SK-N-DZ (cell line): ENCODE measurements at places on chromosomes 11 and 22.

DNA sequence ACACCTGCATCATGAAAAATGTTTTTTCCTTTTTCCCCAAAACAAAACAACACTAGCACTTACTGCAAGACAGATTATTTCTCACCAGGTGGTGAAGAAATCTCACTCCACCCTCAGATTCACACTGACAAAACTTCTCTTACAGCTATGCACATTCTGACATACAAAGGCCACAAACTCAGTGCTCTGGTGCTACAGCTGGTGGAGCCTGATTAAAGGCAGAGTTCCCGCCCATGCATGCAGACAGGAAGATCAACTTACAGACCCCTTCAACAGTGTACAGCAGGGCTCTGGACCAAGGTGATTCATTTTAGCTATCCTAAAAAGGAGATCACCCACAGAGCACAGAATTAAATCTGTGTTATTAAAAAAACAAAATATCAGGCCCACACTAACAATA is 112.6 kb downstream of the CADM1 start:
- peak; percentile 32 for DNase-seq

DNA sequence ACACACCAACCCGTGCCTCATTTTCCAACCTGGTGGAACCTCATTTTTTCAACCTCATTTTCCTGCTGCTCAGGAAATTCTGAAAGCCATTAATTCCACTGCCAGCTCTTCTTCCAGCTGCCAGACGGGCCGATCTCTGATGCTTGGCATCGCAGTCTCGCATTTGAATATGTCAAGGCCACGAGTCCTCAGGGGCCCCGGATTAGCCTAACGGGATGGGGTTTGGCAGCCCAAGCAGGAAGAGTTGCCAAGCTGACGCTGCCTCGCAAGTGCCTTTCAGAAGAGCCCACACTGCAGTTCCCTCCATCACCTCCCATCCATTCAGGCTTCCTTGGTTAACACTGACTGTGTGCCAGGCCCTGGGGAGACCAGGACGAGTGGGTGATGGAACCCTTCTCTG is 8.7 kb downstream of the RASD2 start:
- DNase-seq, result no peak

GRCh38 chr11:95778699-95779098 is 10.9 kb downstream of the FAM76B start:
- no peak for DNase-seq

DNA sequence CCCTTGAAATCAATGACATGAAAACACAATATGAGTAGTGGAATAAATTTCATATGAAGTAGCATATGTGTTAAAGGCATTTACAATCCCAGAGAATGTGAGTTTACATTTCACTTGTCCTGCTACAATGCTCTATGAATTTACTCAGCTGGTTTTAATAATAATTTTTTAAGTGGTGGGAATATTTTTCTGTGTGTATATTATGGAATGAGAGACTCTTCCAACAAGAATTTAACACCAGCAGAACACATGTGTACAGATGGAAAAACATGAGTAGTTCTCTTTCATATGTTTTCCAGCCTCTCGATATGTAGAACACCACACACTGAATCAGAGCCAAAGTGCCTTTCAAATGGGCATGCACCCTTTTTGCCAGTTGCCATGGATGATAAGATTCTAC is 170.4 kb downstream of the MAML2 start:
- DNase-seq, result no peak

GRCh38 chr22:39773976-39774539 is 119.5 kb downstream of the ENTHD1 start:
- no peak for DNase-seq

DNA sequence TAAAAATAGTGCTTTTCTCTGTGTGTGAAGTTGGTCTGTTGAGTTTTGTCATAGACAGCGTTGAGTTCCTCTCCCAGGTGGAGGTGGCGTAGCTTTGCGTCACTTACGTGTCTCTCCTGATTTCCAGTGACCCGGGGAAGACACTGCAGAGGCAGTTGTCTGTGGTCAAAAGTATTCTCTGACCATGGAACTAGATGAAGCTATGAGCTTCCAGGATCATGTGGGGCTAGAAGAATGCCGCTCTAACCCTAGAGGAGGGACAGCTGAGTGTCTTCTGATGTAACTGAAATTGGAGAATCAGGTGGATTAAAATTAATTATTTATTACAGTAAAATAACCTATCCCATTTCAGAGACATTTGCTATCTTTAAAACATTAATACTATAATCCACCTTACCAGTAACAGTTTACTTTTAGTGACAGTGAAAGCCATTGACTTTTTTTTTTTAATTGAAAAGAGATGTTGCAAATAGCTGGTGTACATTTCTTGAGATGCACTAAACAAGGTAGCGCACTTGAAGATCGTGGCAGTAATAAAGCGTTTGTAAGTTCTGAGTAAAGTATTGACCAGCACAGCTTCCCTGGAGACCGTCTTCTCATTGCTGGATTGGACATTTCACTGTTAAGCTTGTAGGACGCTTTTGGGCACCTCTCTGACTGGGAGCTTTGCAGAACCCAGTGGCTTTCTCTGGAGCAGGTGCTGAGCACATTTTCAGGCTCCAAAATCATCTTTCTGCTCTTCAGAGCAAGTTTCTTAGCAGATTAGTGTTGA is 9.7 kb downstream of the CAT start:
- no peak for DNase-seq

DNA sequence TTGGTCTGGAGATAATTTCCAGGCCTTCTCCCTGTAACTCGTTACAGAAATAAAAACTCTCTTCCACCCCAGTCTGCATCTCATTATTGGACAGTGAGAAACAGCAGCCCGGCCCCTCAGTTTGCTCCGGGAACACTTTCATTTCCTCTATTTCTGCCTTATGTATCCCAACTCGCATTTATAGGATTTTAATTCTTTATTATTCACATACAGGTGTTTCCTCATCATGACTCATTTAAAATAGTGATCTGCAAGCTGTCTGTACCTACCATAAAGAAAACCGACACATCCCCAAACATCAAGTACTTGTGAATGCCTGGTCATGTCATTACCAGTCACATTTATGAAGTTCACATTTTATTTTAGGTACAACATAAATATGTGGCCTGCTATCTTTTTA is 42.8 kb downstream of the PIWIL3 start:
- no peak for DNase-seq

GRCh38 chr11:18191376-18191775 is 18.7 kb downstream of the MRGPRX4 start:
- no peak for DNase-seq

GRCh38 chr11:78100261-78100660 is 20.6 kb upstream of the NDUFC2 start:
- DNase-seq, result no peak

GRCh38 chr11:117189191-117189940 is 9.8 kb upstream of the TAGLN start:
- DNase-seq, result no peak

GRCh38 chr11:57574061-57574460 is 6.6 kb upstream of the UBE2L6 start:
- DNase-seq, result no peak

- DNase-seq, result no peak
These were observed 1085.5 kb downstream of the BRD1 start for GRCh38 chr22:48742191-48742555.

- peak; percentile 37 for DNase-seq
These were observed 435.1 kb upstream of the DDI1 start for GRCh38 chr11:103601225-103601846.

- DNase-seq, result no peak
These were observed 12.9 kb upstream of the RHOD start for GRCh38 chr11:67043572-67044349.

DNA sequence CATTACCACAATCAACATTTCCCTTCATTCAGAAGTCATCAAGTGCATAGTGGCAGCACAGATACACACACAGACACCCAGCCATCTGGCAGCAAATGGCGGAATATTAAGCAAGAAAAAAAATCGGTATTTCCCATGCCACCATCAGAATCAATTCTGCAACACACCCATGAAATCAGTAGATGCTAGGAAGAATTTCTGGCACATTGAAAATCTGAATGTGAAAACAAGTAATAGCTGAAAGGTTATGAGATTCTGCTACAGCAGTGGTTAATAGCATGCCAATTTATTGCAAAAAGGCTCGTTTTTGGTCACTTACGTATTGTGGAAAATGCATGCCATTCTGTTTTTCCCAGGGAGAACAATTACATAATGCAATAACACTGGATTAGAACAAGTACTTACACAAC is 91.1 kb downstream of the PICALM start:
- DNase-seq, result no peak

- no peak for DNase-seq
These were observed 16.4 kb downstream of the CDKN1C start for GRCh38 chr11:2869134-2869526.

DNA sequence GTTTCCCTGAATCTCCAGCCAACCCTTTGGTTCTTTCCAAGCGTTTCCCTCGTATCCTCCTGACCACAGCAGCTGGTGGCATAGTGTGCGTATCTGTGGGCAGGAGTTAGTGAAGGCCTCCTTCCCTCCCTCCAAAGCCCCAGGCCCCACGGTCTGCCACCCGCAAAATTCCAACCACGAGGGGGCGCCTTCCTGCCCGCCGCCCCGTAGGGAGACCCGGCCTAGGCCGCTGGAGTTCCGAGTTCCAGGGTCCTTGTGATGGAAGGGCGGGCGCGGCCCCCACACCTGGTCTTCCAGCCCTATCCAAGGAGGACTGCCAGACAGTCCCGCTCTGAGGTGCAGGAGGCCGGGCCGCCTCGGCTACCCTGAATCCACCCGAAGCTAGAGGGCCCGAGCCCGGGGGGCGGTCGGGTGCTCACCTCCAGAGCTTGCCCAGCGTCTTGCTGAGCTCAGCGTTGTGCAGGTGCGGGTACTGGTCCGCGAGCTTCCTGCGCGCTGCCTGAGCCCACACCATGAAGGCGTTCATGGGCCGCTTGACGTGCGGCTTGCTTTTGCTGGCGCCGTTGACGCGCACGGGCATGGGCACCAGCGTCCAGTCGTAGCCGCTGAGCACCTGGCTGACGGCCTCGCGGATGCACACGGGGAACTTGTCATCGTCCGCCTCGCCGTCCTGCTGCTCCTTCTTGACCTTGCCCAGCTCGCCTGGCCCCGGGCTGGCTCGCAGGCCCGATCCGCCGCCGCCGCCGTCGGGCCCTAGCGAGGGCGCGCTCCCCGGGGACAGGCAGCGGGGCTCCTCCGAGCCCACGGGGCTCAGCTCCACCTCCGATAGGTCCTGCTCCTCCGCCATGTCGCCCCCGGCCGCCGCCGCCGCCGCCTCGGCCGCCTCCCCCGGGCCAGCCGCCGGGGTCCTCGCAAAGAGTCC is 1.2 kb downstream of the SOX10 start:
- DNase-seq, result no peak

DNA sequence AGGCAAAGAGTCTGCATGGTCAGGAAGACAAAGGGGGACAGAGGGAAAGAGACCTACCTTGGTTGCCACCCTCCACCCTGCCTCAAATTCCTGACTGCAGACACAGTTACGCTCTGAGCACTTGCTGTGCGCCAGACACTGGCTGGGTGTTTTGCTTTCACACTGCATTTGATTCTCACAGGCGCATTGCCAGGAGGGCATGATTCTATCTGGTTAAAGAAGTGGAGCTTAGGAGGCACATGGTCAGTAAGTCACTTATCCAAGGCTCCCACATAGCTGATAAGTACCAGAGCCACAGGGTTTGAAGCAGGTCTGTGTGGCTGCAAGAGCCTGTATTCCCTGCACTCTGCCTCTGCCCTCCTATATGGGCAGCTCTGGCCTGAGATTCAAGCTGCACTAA is 103.9 kb downstream of the TIMP3 start:
- DNase-seq, result peak; percentile 45

- no peak for DNase-seq
These were observed 343.3 kb upstream of the CTSC start for GRCh38 chr11:88680806-88681205.

GRCh38 chr11:16956538-16957153 is 57.6 kb downstream of the PLEKHA7 start:
- DNase-seq, result no peak

DNA sequence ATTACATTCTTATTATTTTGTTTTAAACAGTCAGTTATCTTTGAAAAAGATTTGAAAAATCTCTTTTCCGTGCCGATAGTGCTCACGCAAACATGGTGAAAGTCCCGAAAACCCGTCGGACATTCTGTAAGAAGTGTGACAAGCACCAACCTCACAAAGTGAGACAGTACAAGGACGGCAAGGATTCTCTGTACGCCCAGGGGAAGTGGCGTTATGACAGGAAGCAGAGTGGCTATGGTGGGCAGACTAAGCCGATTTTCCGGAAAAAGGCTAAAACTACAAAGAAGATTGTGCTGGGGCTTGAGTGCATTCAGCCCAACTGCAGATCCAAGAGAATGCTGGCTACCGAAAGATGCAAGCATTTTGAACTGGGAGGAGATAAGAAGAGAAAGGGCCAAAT is 28.7 kb upstream of the CTSD start:
- DNase-seq, result no peak

DNA sequence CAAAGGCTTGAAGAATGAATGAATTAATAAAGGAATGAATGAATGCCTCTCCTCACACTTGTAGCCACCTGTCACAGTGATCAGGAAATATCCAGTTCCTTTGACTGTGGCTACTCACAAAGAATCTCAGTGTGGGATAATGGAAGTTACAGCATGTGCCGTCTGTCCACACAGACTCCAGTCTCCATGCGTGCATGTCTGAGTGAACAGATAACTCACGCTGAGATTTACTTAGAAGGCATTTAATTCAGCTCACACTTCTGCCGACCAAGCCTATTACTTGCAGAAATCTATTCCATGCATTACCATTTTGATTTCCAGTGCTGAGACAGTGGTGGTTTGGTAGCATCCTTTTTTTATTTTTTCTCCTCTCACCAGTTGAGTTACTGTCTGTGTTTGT is 32.3 kb upstream of the HMGXB4 start:
- DNase-seq, result no peak

DNA sequence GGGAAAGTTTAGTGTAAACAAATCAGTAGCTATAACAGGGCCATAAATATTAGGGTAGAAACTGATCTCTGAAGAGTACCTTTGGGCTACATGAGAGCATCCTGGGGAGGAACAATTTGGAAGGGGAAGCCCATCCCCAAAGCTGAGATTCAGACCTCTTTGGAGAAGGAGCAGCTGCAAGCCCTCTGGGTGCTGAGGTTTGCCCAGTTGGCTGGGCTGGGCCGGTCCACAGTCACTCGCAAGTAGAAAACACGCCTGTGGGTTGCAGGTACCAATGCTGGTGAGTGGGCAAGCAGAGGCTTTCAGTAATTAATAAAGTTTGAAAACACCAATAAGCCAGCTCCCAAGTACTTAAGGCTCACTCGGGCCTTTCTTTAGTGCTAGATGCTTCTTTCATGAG is 124.5 kb downstream of the ARHGAP8 start:
- DNase-seq, result no peak
